Heart left ventricle (tissue), 16 donors: ENCODE measurements at places on chromosomes 16 and 17. TPM values are rescaled to one million over a fixed set of nuclear protein-coding genes. Genes with fewer than 3 reads are reported as not detected.
A peak's percentile ranks its signal among the peaks of the same experiment; 100 is the strongest.

GRCh38 chr17:80826955-80827645 is 164.5 kb upstream of the CHMP6 start:
- DNase-seq, result peak; percentile 61

DNA sequence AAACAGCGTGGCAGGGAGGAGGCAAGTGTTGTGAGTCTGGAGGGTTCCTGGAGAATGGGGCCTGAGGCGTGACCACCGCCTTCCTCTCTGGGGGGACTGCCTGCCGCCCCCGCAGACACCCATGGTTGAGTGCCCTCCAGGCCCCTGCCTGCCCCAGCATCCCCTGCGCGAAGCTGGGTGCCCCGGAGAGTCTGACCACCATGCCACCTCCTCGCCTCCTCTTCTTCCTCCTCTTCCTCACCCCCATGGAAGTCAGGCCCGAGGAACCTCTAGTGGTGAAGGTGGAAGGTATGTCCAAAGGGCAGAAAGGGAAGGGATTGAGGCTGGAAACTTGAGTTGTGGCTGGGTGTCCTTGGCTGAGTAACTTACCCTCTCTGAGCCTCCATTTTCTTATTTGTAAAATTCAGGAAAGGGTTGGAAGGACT is at the start of gene CD19:
CD19 (plus strand) TSS at position 171 of the 425 bp plus-strand sequence; CDS start at position 201, 30 bp downstream.
- no peak for DNase-seq

- DNase-seq, result no peak
These were observed 75.6 kb downstream of the AMFR start for GRCh38 chr16:56349711-56350161.

DNA sequence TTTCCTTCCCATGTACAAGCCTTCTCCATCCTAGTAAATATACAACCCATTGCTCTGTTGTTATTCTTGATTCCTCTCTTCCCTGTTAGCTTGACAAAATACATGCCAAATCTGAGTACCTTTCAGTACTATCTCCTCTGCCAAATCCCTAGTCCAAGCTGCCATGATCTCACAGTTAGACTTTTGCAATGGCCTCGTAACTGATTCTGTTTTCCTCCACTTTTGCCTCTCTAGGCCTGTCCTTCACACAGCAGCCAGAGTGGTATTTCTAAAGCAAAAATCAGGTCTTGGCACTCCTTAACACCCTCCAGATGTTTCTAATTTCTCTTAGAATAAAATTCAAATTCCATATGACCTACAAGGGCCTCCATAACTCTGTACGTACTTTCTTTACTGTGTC is 153.0 kb upstream of the RBL2 start:
- no peak for DNase-seq

DNA sequence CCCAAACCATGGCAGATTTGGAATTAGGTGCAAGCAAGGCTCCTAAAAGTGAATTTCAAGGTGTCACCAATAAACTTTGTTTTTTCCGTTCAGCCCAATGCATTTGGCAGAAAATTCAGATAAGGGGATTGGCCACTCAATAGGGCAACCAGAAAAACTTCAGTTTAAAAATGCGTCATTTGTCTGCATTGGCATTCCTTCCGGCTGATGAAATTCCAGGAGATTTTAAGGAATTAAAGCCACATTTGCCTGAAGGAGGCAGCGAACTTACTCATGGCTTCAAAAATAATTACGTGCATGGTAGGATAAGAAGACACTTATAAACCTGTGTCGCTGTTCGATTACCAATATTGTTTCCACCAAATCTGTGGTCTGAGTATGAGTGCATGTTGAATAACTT is 151.9 kb downstream of the SALL1 start:
- no peak for DNase-seq

DNA sequence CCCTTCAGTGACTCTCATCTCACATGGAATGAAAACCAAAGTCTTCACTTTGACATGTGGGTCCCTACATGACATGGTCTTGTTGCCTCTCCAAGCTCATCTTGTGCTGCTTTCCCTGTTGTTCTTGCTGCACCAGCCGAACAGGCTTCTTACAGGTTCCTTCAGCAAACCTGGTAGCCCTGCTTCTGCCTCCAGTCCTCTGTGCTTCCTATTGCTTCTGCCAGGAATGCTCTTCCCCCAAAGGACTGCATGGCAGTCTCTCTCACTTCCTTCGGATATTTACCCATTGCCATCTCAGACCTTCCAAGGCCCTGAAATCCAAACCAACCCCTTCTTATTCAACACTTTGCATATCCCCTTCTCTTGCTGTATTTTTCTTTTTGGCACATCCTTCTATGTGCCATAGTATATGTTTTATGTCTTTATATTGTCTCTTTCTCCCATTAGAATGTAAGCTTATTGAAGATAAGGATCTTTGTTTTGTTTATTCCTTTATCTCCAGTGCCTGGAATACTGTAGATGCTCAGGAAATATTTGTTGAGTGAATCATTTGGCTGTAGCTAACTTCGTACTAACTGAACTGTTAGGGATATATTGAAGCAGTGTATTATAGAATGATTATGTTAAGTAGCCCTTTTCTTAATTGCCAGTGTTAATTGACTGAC is 57.9 kb upstream of the SLC12A3 start:
- DNase-seq, result no peak

DNA sequence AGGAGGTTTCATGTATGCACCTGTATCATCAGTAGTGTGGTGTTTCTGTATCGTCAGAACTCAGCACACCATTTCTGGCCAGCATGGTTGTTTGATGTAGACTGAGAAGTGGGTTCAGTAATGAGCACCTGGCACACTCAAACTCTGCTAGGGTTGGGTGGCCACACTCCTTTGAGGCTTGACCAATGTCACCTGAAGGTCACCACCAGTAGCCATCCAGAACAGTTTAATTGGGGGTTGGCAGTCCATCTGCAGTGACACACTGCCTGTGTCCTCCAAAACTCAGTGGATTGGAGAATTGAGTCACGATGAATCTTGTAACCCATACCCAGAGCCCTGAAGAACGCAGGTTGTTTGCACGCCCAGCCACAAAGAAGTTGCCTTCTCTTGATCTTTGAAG is 86.8 kb upstream of the HSBP1 start:
- DNase-seq, result no peak

DNA sequence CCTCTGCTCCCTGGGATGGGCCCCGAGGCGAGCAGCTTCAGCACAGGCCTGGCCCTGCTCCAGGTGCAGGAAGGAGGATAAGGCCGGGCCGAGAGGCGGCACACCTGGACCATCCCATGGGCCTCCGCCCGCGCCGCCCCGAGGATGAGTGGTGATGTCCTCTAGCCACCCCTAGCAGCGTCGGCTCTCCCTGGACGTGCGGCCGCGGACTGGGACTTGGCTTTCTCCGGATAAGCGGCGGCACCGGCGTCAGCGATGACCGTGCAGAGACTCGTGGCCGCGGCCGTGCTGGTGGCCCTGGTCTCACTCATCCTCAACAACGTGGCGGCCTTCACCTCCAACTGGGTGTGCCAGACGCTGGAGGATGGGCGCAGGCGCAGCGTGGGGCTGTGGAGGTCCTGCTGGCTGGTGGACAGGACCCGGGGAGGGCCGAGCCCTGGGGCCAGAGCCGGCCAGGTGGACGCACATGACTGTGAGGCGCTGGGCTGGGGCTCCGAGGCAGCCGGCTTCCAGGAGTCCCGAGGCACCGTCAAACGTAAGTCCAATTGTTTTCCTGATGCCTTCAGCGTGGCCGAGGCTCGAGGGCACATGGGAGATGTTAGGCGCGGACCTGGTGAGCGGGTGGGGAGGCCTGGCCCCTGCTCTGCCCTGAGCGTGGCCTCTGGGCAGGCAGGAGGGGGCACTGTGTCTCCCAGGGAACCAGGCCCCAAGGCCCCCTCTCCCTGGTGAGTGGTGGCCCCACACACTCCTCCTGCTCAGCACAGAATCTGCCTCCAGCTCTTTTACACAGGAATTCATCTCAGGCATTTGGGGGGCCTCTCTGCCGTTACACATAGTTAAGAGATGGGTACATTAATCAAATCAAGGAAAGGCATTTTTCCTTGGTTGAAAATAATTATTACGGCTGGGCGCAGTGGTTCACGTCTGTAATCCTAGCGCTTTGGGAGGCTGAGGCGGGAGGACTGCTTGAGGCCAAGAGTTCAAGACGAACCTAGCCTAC is 855 bp downstream of the TMEM204 start:
- peak; percentile 67 for DNase-seq

- no peak for DNase-seq
These were observed at the start of gene KRTAP17-1 for GRCh38 chr17:41315204-41315794. TSS of gene KRTAP17-1 (minus strand) at chr17:41315710. CDS start at chr17:41315650, 60 bp downstream.

DNA sequence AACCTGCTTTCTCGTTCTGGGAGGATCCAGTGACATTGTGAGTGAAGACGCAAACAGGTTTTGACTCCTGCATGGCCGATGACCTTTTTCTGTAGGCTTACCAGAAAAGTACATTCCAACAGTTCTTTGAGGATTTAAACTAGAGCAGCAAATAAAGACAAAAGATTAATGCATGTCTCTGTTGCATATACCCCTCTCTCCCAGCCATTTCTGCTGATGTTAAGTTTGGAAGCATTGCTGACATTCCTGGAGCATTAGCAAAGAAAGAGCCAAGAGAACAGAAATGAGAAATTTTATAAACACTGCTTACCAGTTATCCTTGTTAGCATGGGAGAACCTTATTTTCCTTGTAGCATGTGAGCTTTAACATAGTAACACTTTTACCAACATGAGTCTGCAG is 49.3 kb downstream of the SIAH1 start:
- DNase-seq, result no peak

- no peak for DNase-seq
These were observed 61.4 kb upstream of the TMC5 start for GRCh38 chr16:19356024-19356952.

Gene DBF4B
- 3.8 TPM for polyA plus RNA-seq

Gene FOXJ1
- polyA plus RNA-seq, result not detected

Gene CFAP119
- polyA plus RNA-seq, result 1.4 TPM

Gene OTOP2
- polyA plus RNA-seq, result not detected

Gene LRRC45
- polyA plus RNA-seq, result 5.1 TPM
